ENCODE measurements at places on chromosomes 3 and 15.

- no peak for DNase-seq
These were observed 698 bp downstream of the IL1RAP start for GRCh38 chr3:190514413-190515153.

GRCh38 chr3:190616637-190617036 is 102.8 kb downstream of the IL1RAP start:
- no peak for DNase-seq

- DNase-seq: no peak
These were observed 77.2 kb upstream of the SLC6A1 start for GRCh38 chr3:10915376-10915775.

- DNase-seq: no peak
These were observed 7.0 kb downstream of the SNAP23 start for GRCh38 chr15:42502477-42502876.

- DNase-seq: no peak
These were observed 223.4 kb upstream of the CGNL1 start for GRCh38 chr15:57152666-57153539.

- no peak for DNase-seq
These were observed 34.0 kb downstream of the ARIH2 start for GRCh38 chr3:48952510-48953118.

GRCh38 chr3:124814620-124815421 is 72.3 kb downstream of the ITGB5 start:
- no peak for DNase-seq

GRCh38 chr3:129672412-129672811 is 65.9 kb upstream of the PLXND1 start:
- no peak for DNase-seq

- no peak for DNase-seq
These were observed 81.3 kb downstream of the SMAD6 start for GRCh38 chr15:66783314-66783713.

DNA sequence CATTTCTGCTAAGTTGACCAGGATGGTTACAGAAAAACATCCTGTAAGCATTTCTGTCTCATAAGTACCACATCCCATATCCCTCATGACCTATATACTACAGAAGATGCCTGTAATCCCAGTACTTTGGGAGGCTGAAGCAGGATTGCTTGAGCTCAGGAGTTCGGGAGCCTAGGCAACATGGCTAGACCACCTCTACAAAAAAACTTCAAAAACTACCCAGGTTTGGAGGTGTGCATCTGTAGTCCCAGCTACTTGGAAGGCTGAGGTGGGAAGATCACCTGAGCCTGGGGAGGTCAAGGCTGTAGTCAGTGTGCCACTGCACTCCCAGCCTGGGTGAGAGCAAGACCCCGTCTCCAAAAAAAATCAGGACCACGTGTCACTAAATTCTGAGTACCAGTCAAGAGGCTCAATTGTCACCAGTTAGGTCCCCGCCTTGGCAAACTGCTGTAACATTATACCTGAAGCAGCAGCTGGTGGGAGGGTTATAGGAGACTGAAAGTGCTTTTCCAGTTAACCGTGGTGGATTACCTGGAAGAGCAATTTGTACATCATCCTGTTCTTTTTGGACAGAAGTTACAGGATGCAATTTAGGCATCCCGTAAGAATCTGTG is 6.2 kb downstream of the RPL32 start:
- DNase-seq: no peak

DNA sequence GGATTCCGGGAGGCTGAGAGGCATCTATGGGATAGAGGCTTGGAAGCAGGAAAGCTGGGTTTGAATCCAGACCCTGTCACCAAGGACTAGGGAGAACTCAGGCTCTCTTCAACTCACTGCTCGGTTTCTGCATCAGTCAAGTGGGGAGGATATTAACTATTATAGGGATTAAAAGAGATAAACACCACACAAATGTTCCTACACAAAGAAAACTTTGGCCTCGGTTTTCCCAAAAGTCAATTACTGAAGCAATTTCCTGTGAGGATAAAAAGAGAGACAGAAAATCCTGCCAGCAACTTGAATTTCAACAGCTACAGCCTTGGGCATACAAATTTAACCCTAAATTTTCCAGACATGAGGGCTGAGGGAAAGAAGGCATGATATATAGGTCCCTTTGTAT is 36.0 kb downstream of the ITGB5 start:
- no peak for DNase-seq

- DNase-seq: peak; percentile 48
These were observed 6.9 kb downstream of the C15orf62 start for GRCh38 chr15:40776537-40777141.

GRCh38 chr15:86645925-86646500 is 566.3 kb downstream of the AGBL1 start:
- DNase-seq: no peak

DNA sequence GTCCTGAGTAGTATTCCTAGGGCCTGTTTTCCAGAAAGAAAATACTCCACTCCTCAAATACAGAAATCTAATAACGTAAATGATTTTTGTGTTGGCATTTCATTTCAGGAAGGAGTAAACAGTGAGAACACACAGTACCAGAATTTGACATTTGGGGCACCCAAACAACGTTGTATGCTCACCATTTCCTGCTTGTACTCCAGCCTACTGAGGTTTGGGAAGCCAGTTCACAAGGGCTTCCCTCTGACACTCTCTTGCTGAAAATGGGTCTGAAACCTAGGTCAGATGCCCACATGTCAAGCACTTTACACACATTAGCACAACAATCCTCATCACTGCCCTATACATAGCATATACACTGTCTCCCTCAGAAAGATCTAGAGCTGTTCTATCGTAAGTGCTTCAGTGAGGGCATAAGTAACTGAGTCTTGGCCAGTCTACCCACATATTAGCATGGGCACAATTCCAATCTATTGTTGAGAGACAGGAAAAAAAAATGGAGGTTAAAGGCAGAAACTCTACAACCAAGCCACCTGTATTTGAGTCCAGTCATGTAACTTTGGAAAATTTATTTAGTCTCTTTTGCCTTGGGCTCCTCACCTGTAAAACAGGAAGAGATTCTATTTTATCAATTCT is 43.5 kb upstream of the RSL24D1 start:
- DNase-seq: no peak

DNA sequence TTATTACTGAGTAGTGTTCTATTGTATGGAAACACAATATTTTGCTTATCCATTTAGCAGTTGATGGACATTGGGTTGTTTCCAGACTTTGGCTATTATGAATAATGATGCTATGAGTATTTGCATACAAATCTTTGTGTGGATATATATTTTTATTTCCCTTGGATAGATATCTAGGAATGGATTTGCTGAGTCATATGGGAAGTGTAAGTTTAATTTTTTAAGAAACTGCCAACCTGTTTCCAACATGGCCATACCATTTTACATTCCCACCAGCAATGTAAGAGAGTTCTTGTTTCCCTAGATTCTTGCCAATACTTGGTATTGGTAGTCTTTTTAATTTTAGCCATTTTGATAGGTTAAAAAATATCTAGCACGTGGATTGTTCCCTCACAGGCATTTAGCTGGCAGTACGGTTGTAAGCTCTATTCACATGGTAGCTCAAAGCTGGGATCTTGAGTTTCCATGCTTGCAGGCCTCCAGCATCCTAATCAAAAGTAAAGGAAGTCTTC is 45.7 kb upstream of the TNIK start:
- no peak for DNase-seq

DNA sequence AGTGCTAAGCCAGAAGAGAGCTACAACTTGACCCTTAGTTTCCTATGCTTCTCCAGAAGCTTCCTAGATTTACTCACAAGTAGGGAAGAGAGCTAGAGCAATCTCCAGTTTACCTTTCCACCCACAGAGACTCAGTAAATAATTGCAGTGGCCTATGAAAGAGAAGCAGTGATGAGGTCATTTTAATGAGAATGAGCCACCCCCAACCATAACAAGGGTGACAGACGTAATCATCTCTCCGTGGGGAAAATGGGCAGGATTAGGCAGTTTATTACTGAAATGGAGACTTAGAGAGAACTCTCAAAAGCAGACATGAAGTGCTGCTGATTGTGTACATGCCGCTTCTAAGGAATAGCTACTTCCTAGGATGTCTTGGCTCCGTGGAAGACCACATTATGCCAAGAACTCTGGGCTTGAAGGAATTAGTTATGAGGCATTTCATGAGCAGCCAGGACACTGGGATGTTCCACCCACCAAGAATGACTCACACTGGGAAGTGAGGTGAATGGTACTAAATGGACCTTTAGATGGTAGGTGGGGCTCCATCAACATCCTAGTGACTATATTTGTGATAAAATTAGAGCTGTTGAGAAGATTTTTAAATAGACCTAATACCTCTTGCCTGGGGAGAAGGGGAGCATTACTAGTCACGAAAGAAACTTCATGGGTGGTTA is 160.9 kb downstream of the EDEM1 start:
- no peak for DNase-seq

DNA sequence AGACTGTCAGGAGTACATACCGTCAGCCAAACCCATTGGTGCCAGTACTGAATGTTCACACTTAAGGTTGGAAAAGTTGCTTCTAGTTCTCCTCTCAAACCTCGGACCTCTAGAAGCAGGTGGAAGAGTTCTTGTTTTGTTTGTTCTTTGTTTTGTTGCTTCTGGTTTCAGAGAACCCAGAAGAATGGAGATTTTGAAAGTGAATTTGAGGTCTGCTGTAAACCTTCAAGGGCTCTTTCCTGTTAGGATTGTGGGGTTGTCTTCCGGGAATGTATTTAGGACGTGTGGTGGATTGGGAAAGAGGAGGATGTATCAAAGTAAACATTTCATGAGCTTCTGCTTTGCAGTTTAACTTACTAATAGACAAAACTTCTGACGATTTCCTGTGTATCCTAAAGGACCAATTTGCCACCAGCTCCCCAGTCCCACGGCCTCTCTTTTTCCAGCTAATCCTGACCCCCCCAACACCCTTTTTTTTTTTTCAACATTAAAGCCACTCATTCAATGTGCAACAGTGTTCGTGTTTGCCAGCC is 50.3 kb downstream of the FILIP1L start:
- DNase-seq: no peak

- no peak for DNase-seq
These were observed 365.0 kb downstream of the SV2B start for GRCh38 chr15:91465086-91465485.

GRCh38 chr3:71549951-71550350 is 33.6 kb downstream of the FOXP1 start:
- no peak for DNase-seq

DNA sequence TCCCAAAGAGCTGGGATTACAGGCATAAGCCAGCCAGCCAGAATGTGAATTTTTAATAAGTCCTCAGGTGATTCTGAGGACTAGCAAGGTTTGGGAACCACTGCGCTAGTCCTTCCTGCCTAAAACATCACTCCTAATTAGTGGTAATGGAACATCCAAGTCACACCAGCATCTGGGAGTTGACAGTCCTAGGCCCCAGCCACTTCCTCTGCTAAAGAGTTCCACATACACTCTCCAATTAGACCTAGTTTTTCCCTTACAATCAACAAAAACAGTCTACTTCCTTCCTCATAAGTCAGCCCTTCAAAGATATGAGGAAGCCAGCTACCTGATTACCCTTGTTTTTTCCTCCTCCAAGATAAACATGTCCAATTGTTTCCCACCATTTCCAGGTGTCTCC is 78.1 kb downstream of the OXNAD1 start:
- no peak for DNase-seq

- no peak for DNase-seq
These were observed 47.6 kb downstream of the SHOX2 start for GRCh38 chr3:158058495-158059130.
